ENCODE measurements at places on chromosomes 7 and 10.

DNA sequence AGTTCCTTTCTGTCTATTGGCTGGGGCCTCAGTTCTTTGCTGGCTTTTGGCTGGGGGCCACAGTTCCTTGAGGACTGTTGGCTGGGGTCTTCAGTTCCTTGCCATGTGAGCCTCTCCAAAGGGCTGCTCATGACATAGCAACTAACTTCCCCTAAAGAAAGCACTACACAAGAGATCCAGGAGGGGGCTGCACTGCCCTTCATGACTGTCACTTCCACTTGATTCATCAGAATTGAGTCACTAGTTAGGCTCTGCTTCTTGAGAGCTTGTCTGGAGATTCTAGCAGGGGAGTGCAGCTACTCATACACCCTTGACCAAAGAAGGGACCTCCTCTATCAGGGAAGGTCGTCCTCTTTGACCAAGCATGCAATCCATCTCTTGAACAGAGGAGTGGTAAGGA lies 38.0 kb upstream of the MKX start:
- no peak for DNase-seq

DNA sequence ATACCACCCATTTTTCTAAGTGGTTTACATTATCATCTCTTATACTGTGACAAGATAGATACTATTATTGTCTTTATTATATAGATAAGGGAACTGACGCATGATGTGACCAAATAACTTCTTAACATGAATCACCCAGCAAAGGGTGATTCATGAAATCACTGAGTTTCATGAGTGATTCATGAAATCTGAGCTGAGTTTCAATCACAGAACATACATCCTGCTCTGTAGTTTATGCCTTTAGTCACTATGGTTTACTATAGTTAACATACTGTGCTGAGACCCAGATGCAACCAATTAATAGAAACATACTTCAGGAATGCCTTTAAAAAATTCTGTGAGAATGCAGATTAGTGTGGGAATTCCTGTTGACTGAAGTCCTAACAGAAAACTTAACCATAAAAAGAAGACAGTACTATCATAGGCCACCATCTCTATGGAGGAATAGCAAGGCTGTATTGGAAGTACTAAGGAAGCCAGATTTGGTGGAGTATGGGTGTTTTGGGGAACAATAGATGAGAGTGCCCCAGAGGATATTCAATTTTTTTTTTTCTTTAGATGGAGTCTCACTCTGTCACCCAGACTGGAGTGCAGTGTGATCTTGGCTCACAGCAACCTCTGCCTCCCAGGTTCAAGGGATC lies 43.1 kb upstream of the SEMA3A start:
- DNase-seq, result no peak

DNA sequence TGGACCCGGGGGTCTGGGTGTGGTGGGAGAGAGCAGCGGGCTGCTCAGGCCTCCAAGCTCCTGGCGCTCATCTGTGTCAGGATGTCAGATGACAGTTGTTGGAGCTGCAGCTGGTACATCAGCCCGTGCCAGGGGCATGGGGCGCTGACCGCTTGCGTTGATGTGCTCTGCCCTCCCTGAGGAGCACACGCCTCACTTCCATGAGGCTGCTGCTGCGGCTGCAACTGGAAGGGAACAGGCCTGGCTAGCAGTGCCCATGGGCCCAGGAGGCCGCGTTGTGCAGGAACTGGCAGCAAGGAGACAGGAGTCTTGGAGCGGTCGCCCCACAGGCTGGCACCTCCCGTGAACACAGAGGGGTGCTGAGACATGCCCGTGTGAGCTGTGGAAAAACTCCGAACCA lies 361.3 kb upstream of the MKI67 start:
- no peak for DNase-seq

DNA sequence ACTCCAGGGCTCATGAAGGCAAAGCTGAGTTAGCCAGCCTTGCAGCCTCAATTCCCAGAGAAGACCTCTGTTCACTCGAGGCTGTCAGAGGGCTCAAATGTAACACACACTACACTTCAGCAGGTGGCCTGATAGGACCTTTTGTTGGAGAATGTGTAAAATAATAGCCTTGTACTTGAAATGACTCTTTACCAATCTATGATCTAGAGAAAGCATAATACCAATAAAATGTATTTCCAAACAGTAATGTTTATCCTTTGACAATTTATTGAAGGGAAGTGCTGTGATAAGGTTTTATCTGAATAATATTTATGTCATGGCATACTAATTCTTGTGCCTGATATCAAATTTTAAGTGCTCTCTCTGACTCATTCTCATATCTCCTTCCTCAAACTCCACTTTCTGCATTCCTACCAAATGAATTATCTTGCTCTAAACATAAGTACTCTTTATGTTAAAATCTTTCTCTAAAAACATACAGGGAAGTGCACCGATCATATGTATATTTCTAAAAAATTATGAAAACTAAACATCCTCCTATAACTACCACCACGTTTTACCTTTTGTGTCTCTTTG lies 20.9 kb downstream of the CYP3A7 start:
- DNase-seq, result no peak

DNA sequence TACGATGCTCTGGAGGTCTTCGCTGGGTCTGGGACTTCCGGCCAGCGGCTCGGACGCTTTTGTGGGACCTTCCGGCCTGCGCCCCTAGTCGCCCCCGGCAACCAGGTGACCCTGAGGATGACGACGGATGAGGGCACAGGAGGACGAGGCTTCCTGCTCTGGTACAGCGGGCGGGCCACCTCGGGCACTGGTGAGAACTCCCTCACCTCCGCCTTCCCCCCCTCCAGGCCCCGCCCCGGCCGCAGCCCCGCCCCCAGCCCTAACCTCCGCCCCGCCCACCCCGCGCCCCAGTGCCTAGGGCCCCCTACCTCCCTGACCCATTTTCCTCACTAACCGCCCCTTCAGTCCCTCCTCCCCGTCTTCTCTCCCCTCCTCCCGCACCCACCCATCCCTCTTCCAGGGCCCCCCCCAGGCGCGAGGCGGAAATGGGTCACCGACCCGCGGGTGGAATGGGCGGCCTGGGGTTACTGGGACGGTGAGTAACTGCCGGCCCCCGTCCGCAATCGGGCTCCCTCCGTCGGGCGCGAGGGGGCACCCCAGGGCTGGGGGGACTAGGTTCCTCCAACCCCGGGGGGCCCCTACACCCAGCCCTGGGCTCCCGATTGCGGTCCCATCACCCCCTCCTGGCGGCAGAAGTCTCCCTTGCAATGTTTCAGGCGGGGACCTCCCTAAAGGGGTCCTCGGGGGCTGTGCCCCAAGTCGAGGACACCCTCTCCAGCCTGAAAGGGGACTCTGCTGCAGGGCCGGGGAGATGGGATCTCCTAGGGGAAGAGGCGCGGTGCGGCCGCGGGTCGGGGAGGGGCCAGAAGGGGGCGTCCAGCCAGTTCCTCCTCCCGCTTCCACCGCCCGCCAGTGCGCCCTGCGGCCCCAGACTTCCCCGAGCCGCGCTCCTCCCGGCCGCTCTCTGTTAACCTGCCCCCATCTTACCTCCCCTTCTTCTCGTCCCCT lies 2.1 kb downstream of the PCOLCE start:
- peak; percentile 62 for DNase-seq

GRCh38 chr10:29199339-29199738 lies 89.5 kb upstream of the LYZL1 start:
- no peak for DNase-seq

GRCh38 chr10:48880016-48880705 lies 59.5 kb downstream of the LRRC18 start:
- no peak for DNase-seq

GRCh38 chr10:16883084-16883483 lies 65.9 kb upstream of the RSU1 start:
- DNase-seq, result no peak

- no peak for DNase-seq
These were observed 46.2 kb downstream of the FAM53B start for GRCh38 chr10:124697837-124698544.

- no peak for DNase-seq
These were observed 10.3 kb upstream of the PLAC9 start for GRCh38 chr10:80122110-80122710.

GRCh38 chr10:102773320-102773719 lies 29.6 kb downstream of the WBP1L start:
- DNase-seq, result no peak

DNA sequence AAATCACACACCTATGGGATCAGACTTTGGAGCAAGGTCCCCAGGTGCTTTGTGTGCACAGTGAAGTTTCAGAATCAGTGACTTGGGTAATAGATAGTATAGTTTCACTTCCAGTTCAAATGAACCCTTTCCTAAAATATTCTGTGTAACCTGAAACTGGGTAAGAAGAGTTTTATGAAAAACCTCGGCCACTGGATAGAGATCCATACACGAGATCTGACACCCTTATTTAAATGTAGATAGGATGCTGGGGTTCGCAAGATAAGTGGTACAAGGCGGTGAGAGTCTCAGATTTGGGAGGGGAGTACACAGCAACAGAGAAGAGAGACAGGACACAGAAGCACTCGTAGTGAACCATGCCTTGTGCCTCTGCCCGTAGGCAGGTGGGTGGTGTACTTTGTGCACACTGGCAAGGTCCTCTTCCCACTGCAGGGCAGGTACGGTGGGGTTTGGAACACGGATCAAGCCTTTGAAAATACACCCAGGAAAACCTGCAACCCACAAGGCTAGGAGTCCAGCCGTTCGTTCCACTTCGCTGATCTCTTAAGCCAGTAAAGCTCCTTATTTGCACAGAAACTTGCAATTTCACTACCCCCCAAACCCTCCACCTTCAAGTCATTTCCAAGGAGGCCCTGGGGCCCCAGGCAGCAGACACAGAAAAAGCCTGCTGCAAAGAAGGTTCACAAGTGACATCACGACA lies 162.8 kb downstream of the USP6NL start:
- no peak for DNase-seq

- no peak for DNase-seq
These were observed 362.5 kb downstream of the POM121L12 start for GRCh38 chr7:53397911-53398310.

Measured in activated T-helper 1 cell treated with anti-CD3 and anti-CD28 coated beads, Interleukin-2, amount 50 U/mL, for 16 hours (primary cell).